Anterior cingulate cortex (tissue), 58 donors: ENCODE measurements at places on chromosomes 6 and 20.
A peak's percentile ranks its signal among the peaks of the same experiment; 100 is the strongest.

DNA sequence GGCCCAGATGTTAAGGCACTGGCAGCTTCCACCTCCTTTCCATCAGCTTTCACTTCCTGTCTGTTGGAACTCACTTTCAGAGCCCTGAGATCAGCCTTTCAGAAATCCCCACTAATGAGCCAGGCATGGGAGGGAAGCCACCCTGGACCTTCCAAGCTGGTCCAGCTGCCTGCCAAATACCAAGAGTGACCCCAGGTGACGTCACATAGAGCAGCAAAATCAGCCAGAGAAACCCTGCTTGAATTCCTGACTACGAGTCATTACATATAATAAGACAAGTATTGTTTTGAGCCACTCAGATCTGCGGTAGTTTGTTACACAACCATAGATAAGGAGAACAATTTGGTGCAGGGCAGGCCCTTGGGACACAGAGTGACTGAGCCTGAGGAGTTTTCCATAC, 556.0 kb upstream of the JAG1 start:
- DNase-seq, result no peak

GRCh38 chr6:44582930-44583329, 195.4 kb downstream of the CDC5L start:
- DNase-seq, result no peak

DNA sequence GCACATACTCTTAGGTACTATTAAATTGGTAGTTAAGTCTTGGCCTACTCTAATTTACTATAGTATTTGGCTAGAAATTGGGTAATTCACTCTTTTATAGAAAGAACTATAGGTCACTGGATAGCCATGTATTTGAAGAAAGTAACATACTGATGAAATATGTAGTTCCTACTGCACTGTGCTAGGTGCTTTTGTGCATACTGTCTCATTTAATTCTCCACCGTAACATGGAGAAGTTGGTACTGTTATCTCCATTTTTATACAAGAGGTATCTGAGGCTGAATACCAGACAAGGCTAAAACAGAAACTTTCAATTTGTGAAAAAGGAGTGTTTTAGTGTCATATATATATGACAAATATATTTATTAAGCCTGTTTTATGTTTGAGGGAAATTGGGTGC, 29.8 kb downstream of the AFDN start:
- DNase-seq, result no peak

DNA sequence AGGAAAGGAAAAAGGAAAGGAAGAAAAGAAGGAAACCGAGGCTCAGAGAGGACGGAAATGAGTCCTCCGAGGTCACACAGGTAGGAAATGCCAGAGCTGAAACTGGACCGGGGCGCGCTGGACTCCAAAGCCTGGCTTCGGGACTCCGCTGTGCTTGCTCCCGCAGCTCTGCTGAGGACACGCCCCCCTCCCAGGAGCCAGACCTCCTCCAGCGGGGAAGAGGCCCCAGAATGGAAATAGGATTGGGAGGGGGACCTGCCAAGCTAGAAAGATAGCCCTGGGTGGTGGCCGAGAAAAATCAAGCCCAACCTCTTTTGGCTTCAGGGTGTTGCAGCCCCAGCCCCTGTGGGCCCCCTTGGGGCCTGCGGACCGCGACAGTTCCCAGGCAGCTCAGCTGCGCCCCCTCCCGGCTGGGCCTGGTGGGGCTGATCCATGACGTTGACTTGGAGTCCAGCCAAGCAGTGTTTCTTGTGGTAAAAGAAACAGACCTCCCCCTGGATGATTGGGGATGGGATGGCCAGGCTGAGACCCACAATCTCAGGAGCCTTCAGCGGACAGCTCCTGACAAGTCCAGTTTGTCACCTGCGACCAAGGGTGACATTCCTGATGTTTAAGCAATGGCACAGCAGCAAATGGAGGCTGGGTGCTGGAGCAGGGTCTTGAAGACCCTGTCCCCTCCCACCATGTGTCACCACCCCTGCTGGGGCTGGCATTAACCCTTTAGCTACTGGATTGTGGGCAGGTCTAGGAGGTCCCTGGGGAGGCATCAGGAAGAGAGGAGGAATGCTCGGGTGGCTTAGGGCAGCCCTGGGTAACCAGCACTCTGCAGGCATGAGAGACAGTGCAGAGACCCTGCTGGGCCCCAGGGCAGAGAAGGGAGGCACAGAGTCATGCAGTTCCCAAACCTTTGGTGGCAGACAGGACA, 55.4 kb downstream of the RIPOR3 start:
- no peak for DNase-seq

DNA sequence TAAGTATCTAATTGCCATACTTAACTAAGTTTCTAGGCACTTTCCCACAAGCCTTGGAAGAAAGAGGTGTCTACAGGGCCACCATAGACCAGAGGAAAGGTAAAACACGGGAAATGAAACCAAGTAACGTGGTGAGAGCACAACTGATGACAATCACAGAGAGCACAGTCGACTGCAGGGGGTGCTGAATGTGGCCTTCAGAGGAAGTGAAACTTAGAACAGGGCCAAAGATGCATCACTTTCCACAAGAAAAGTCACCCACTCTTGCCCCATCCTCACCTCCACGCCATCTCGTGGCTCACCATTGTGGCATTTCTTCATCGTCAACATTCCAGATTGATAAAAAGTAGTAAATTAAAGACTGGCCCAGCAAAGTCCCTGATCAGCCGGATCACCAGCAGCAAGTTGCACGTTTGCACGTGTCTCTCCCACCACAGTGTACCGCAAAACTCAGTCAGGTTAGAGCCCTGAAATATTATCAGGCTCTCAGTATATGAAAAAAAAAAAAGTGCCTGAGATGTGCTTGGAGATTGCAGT, 31.4 kb downstream of the HIVEP2 start:
- DNase-seq, result no peak

- DNase-seq, result no peak
Observed at GRCh38 chr6:120935908-120936307, 398.4 kb downstream of the TBC1D32 start.

DNA sequence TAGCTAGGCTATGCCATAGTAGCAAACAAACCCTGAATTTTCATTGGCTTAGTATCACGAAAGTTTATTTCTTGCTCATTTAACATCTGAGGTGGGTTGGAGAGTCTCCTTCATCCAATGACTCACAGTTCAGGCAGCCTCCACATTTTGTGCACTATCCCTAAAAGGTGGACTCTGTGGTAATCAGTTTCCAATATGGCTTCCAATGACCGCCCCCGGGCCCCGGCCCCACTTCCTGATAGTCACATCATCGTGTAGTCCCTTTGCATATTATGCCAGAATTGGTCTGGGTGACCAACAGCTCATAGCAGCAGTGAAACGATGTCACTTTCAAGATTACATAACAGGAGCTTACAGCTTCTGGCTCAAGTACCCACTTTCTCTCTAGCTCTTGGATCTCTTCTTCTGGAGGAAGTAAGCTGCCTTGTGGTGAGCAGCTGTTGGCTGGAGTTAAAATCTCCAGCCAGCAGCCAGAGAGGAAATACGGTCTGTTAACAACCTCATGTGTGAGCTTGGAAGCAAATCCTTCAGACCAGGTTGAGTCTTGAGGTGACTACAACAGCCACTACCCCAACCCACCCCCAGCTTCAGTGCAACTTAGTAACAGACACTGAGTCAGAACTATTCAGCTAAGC, 7.8 kb downstream of the HCRTR2 start:
- no peak for DNase-seq

GRCh38 chr20:50551288-50551687, 41.1 kb downstream of the PTPN1 start:
- DNase-seq, result no peak

DNA sequence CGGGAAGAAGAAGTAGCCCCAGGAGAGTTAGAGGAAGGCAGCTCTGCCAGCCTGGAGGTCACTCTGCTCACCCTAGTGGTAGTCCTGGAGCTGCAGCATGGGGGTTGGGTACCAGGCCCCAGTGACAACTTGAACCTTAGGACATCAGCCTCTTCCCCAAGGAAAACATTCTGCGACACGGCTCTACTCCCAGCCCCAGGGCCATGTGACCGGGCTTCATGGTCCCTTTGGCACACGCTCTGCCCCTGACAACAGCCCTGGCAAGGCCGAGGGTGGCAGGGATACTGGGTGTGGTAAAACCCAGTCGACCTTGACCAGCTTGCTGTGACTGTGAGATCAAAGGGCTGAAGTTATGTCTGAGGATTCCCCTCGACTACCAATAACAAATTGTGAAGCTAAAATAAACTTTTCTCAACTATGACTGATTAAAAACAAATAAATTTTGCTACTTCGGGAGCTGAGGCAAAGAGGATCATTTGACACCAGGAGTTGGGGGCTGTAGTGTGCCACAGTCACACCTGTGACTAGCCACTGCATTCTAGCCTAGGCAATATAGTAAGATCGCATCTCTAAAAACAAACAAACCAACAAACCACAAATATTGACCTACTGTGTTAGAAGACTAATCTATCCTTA, 24.4 kb upstream of the ARID1B start:
- DNase-seq, result no peak

GRCh38 chr6:26377719-26378118, 5.2 kb upstream of the BTN2A2 start:
- no peak for DNase-seq

DNA sequence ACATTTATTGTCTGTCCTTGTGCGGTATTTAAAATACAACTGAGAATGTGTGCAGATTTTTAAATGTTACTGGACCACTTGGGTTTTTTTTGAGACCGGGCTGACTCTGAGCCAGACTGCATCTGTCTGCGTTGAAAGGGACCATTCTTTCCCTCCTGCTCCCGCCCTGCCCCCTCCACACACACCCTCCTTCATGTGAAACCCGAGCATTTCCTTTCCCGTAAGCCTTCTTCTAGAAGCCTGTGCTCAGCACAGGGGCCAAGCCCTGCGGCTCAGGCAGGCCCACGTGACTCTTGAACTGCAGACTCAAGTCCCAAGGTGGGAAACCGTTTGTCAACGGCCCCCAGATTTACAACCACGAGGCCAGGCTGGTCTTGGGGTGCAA, 82.7 kb upstream of the FOXC1 start:
- peak; percentile 88 for DNase-seq

GRCh38 chr6:93447874-93448273, 28.5 kb upstream of the EPHA7 start:
- no peak for DNase-seq

DNA sequence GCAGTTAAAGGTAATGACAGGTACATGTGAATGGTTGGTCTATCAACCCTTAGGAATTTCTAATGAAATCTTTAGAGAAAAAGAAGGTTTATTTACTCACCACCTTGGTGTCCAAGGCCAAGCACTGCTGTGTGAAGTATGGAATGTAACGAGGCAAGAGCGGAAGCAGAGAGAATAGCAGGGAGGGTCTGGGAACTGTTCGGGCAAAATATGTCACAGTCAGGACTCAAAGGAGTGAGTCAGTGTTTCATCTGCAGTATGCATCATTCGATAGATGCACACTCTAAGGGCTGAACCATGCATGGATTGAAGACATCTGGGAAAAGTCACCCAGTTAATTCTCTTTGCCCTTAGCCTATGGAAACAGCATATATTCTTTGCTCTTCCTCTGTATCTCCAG, 33.2 kb downstream of the ADGRF5 start:
- DNase-seq, result no peak

DNA sequence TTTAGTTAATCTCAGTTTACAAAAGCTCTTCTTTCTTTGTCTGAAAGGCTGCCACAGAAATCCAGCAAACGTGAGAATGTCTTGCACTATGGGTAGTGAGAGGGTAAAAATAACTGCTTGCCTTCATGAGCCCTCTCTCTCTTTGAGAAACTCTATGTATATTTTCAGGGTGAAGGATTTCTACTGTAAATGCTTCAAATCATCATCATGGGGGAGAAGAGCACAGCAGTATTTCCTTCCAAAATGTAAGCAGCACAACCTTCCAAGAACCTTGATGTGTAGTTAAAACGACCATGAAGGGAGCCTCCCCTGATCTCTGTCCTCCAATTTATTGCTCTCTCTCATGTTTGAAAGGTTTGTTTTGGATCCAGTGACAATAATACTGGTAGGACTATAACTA, 141.3 kb upstream of the CENPW start:
- no peak for DNase-seq

GRCh38 chr6:21163110-21163837, 430.3 kb upstream of the SOX4 start:
- no peak for DNase-seq

DNA sequence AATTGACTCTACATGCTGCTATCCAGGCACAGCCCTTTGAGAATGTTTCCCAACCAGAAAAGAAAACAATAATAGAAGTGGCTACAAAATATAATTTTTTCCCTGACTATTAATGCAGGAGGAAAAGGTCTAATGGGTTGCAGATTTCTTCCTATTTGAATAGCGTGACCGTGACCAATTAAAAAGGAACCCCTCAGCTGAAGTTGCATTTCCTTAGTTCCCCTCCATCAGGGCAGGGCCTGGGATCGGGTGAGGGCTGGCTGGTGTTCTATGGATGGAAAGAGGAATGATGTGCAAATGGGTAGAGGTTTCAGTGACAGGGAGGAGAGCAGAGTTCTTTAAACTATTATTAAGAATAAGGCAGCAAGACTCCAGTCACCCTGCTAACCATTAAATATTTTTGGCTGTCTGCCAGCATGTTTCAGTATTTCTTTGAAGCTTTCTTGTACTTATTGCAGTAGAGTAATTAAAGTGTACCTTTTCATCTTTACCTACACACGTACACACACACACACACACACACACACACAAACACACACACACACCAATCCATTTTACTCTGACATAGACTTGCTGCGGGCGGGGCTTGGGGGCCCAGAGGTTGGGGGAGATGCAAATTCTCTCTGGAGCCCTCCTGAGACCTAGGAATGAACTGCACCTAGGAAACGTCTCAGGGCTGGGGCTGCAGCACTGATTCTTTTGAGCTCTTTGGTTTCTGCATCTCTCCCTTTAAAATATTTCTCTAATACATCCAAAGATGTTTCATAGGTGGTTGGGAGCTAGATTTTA, 154.8 kb upstream of the SLC35B3 start:
- no peak for DNase-seq

GRCh38 chr6:44527181-44527580, 139.7 kb downstream of the CDC5L start:
- no peak for DNase-seq

DNA sequence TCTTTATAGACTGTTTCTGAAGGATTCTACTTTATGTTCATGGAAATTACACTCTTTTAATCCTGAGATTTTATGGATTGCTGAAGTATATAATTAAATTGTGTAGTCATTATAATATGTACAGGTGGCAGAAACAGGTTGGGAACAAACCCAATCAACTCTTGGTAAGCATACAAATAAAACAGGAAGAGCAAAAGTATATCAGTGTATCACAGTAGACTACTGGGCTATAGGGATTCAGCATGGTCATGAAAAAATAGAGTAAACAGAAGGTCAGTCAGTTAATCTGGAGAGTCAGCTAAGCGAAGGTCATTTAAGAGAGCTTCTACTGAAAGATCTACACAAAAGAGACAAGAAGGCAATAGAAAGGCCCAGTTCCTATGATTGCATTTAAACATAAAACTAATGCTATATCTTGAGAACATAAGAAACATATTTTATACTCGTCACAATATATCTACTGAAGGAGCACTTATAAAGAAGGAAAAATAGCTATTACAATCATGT, 178.9 kb upstream of the ECI2 start:
- DNase-seq, result no peak

DNA sequence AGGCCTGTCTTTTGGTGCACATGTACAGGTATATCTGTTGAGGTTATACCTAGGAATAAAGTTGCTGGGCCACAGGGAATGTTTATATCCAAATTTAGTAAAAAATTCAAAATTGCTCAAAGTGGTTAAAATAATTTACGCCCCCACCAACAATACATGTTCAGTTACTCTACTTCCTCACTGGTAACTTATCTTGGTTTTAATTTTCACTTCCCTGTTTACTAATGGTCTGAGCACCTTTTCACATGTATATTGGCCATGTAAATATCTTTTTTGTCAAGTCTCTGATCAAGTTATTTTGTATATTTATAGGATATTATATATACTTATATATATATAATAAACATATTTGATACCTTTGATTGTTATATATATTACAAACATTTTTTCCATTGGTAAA, 9.7 kb downstream of the PDE7B start:
- DNase-seq, result no peak
